ENCODE measurements at places on chromosomes 16 and 17. TPM values are rescaled to one million over a fixed set of nuclear protein-coding genes. Genes with fewer than 3 reads are reported as not detected.

GRCh38 chr17:41865596-41865893, 322 bp upstream of the KLHL11 start:
- no peak for DNase-seq

GRCh38 chr17:72665852-72666851, 426.3 kb downstream of the SLC39A11 start:
- no peak for DNase-seq

DNA sequence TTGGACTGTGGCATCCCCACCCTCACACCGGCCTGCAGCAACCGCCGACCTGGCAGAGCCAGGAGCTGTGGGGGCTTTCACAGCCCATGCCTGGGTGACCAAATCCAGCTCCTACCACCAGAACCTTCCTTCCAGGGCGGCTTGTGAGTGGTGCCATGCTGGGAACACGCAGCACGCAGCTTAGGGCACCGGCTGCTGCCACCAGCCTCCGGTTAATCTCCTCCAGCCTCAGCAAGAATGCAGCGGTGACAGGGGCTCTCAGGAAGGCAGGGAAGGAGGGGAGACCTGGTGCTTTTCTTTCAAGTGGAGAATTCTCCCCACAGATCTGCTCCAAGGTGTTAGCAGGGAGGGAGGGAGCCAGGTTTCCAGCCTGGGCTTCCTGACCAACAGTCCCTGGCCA, 32.3 kb upstream of the ANKRD40CL start:
- DNase-seq = no peak

- no peak for DNase-seq
These were observed 9.7 kb upstream of the ULK2 start for GRCh38 chr17:19877364-19877945.

DNA sequence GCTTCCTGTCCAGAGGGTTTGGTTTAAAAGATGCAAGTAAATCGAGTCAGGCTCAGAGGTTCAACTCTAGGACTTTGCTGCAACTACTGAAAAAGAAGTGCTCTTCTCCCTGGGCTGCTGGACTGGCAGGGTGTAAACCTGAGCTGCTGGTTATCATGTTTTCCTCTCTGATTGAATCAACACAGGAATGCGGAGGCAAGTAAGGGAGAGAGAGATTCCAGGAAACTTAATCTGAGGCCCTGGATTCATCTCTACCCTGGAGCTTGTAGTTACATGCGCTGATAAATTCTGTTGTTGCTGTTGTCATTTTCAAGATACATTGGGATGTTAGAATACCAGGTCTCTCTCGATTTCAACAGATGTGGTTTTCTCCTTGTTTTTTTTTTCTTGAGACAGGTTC, 8.2 kb upstream of the HS3ST3A1 start:
- no peak for DNase-seq

- DNase-seq = no peak
These were observed 100.7 kb downstream of the CYLD start for GRCh38 chr16:50842589-50842988.

DNA sequence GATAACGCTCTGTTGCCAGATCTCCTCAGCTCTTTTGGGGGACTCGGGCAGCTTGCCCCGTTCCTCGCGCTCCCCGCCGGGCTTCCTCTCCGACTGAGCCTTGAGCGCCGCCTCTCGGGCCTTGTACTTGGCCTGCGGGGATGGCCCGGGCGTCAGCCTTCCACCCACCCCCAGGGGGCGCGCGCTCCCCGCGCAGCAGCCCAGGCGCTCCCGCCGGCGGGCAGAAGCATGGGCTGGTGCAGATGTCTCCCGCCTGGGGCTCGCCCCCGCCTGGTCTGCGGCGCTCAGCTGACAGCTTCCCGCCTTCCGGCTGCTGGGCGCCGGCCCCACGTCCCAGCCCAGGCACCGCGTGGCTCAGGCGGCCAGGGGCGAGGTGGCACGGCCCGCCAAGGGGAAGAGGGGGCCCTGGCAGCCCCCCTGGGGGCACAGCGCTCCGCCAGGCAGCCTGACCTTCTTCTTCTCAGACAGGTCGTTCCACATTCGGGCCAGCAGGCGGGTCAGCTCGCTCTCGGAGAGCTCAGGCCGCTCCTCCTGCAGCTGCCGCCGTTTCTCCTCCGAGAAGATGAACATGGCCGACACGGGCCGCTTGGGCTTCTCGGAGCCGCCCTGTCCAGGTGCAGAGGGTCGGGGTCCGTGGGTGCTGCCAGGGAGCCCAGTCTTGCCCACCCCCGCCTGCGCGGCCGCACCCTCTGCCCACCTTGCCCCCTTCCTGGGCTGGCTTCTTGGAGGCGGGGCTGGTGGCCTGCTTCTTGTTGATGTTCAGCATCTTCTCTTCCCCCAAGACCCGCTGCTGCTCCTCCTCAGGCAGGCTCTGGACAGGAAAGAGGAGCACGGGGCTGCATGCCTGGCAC, 8.9 kb downstream of the UBTF start:
- peak; percentile 88 for DNase-seq

DNA sequence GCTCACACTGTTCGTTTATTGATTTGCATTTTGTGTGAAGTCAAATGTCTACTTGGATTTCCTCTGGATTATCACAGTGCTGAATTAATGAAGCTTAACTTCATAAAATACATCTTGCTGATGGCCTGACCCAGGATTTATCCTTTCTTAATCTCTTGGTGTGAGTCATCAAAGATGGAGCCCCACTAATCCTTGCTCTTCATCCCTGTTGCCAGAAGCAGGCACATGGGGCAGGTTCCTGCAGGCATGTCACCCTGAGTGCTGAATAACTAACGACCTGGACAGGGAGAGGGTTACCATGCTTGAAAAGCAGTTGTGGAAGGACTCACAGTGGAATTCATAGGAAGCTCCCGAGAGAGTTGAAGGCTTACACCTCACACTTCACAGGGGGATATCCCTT, 56.0 kb upstream of the FA2H start:
- DNase-seq = no peak

Gene GRAP
- total RNA-seq = 4.0 TPM

Gene CCL16
- total RNA-seq = 31.1 TPM
